ENCODE measurements at places on chromosomes 6 and 20.

- DNase-seq, result no peak
These were observed 86.4 kb upstream of the RIPOR2 start for GRCh38 chr6:25022140-25022553.

GRCh38 chr20:7798176-7798575 lies 142.1 kb downstream of the HAO1 start:
- no peak for DNase-seq

GRCh38 chr6:162681447-162681846 lies 46.1 kb downstream of the PRKN start:
- DNase-seq, result no peak

GRCh38 chr20:45545351-45545750 lies 1.9 kb downstream of the EPPIN start:
- DNase-seq, result no peak

- no peak for DNase-seq
These were observed 69.8 kb downstream of the DST start for GRCh38 chr6:56572788-56573471.

DNA sequence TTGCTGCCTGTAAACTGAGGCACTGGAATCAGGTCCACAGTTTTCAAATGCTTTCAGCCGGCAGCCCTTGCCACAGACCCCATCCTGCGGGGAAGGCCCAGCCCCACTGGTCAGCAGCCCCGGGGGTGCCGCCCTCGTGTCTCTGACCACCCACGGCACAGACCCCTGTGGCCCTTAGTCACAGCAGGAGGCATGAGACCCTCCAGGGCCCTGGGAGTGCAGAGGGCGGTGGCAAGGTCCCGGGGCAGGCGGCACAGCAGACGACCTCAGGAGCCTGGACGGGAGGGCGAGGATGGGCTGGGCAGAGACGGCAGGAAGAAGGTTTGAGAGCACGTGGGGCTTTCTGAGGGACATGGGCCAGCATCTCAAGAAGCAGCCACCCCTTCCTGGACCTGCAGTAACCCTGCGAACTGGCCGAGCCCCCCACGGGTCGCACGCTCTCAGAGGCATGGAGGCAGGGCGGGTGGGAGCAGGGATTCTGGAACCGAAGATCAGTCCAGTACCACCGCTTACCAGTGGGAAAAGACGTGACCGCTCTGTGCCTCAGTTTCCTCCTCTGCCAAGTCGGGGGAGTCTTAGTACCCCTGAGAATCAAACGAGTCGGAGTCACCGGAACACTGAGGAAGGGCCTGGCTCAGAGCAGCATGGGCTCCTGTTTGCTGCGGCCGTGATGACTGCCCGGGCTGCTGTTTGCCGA lies 140.7 kb downstream of the TAF4 start:
- no peak for DNase-seq

- DNase-seq, result no peak
These were observed 34.1 kb downstream of the MEI4 start for GRCh38 chr6:77686931-77687330.

- DNase-seq, result no peak
These were observed 478.0 kb downstream of the MMUT start for GRCh38 chr6:48985025-48985424.

- no peak for DNase-seq
These were observed 465.3 kb upstream of the CDH4 start for GRCh38 chr20:60786686-60787217.

- DNase-seq, result no peak
These were observed 14.4 kb downstream of the SLC22A3 start for GRCh38 chr6:160362556-160362955.

DNA sequence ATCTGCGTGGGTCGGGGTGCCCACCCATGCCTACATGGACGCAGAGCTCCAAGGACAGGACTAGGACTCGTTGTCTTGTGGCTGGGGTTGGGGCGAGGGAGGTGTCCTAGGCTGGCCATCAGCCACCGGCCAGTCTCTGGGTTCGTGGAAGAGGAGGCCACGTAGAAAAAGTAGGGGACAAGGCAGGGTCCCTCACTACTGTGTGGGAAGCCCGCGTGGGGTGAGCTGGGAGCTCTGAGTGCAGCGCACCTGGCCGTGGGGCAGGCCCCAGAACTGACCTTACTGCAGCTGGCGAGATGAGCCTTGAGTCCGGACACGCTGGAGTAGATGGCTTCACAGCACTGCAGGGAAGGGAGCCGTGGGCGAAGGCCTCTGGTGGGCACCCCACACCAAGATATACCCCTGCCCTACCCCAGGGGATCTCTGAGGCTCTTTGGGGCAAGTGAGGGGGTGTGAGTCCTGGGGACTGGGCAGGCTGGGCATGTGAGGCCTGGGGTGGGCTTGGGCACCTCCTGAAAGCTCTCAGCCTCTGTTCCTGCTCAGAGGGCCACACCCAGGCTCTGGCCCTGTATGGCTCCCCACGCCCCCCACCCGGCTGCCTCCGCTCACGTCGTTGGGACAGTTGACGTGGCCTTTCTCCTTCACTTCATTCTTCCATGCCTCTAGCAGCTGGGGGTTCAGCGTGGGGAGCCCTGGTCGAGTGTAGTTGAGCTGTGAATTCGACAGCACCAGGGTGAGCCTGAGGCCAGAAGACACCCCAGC lies 5.6 kb upstream of the UCKL1 start:
- no peak for DNase-seq

- no peak for DNase-seq
These were observed 11.0 kb downstream of the ZBP1 start for GRCh38 chr20:57609086-57609841.

- DNase-seq, result no peak
These were observed 115.1 kb upstream of the TCF21 start for GRCh38 chr6:133773776-133774175.

DNA sequence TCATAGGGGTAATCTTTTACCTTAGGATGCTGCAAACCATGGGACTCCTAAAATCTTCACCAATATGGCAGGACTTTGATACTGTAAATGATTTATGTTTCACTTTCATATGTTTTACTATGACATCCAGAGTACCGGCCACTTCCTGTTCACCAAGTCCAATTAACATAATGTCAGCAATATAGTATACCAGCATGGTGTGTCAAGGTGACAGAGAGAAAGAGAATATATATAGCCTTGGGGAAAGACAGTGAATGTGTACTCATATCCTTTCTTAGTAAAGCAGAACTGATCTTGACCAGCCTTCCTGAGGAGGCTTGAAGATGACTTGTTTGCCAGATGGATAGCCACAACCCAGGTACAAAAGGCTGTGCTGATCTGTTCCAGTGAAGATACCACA lies 127.9 kb downstream of the NRN1 start:
- no peak for DNase-seq

GRCh38 chr6:112881027-112881426 lies 533.9 kb downstream of the RFPL4B start:
- no peak for DNase-seq

DNA sequence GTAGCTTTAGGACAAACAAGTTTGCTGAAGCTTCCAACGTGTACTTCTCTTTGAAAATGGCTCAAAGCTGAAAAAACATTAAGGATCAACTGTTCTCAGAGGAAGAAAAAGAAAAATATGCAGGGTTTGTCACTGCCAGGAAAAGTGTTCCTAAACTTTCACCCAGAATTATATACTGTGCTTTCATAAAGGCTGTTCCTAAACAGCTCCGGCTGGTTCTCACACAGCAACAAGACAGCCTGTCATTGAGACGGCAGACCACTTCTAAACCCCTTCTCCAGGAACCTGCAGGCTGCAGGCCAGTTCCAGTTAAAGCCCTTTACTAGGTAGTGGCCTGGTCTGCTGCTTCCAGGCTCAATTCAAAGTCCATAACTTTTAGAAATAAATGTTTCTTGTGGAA lies 97.4 kb upstream of the SOX4 start:
- DNase-seq, result no peak

- no peak for DNase-seq
These were observed 117.5 kb downstream of the RIN2 start for GRCh38 chr20:19875376-19876221.

DNA sequence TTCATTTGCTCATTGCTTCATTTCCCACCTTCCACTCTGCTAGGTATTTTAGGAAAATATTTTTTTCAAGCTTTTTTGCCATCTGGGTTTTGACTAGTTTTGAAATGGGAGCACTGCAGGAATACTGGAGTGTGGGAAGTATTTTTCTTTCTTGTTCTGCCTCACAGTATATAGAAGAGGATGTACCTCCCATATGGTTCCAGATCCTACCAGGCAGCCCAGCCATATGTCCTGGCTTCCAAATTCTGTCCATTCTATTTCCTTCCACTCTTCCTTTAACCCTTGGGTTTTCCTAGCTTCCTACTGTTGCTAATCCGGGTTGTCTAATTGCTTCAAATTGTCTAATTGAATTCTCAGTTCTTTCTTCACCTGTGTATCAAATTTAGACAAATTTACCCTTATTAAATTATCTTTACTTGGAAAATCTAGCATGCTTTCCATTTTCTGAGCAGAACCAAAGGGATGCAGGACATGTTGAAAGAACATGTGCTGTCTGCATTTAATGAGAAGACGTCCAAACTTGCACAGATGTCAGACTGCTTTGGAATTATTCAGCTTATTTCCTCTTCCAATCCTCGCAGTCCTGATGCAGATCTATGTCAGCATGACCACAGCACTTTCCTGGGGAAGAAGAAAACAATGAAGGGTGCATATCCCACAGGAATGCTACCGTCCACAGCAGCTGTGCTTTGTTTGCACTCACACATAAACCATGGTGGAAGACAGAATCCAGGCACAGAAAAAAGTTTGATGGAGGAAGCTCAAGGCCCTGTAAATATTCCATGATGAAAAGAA lies 1273.9 kb upstream of the MAP3K7 start:
- no peak for DNase-seq

DNA sequence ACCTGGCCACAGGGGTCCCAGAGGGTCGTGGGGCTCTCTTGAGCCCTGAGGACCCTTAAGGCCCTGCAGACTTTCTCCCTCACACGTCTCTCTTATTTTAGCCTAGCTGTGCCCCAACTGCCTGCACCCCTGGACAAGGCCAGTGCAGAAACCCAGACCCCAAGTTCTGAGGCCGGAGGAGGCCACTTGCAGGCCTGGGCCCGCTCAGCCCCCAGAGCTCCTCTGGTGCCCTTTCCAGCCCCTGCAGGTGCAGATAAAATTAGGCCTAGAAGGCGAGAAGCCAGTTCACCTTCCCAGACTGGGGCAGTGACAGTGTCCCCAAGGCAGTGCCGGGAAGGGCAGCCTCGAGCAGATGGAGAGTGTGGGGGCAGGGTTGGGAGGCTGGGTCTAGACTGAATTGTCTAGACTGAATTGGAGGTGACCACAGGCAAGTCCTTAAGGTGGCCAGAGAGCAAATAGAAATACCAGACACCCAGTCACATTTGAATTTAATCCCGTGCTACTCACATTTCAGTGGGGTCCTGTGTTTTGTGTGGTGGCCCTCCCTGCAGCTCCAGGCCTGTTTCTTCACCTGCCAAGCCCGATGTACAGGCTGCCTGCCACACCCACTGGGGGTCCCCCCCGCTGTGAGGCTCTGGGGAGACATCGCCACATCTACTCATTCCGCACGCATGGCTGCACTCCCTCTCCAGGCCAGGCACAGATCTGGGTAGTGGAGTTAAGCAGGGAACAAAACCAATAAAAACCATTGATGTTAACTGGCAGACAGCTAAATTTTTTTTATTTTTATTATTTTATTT lies 8.6 kb upstream of the IP6K3 start:
- no peak for DNase-seq

GRCh38 chr6:150410906-150411305 lies 42.1 kb downstream of the IYD start:
- DNase-seq, result no peak

GRCh38 chr20:9359561-9360308 lies 154.7 kb upstream of the LAMP5 start:
- DNase-seq, result no peak

- no peak for DNase-seq
These were observed 6.1 kb downstream of the MRS2 start for GRCh38 chr6:24408719-24409410.

- no peak for DNase-seq
These were observed 27.4 kb upstream of the SCRT2 start for GRCh38 chr20:703006-703405.

DNA sequence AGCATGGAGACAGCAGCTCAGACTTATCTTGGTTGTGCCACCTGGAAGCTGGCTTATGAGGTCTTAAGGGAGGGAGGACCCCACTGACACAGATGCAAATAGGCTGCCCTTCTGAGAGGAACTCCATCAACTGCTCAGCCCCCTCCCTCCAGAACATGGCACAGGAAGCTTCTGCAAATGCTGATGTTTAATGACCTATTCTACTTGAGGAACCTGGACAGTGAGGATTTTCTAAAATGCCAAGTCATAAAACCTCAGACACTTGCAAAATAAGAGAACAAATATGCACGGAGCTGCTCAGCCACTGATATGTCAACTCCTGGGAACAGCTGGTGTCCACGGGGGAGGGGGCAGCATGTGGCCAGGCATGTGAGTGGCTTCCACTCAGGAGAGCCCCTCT lies 3.5 kb downstream of the CST9 start:
- DNase-seq, result no peak

DNA sequence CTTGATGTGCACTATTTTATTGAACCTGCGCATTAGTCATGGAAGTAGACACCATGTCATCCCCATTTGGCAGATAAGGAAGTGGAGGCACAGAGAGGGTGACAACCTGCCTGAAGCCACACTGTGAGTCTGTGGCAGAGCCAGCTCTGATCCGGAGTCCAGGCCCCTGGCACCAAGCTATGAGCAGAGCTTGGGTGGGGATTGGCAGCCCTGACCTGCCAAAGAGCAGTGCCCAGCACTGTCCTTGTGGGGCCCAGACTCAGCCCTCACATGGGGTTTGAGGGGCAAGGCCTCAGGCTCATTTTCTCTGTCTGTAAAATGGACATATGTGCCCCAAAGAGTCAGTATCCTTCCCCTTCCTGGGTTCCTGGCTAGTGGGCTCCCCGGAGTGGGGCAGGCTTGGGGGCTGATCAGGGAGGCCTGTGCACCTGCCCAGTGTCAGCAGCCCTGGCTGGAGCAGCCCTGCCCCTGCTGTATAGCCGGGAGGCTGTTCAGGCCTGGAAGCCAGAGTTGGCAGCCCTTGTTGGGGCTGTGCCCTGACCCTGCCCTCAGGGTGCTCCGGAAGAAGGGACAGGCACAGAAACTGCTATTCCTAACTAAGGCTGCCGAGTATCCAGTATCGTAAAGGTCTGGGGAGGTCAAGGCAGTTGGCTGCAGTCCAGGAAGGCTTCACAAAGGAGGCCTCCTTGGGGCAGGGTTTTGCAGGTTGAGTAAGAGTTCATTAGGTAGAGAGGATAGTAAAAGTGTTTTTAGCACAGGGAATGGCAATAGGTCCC lies 38.7 kb downstream of the TGM2 start:
- DNase-seq, result no peak
